ENCODE measurements at places on chromosomes 11 and 22.

DNA sequence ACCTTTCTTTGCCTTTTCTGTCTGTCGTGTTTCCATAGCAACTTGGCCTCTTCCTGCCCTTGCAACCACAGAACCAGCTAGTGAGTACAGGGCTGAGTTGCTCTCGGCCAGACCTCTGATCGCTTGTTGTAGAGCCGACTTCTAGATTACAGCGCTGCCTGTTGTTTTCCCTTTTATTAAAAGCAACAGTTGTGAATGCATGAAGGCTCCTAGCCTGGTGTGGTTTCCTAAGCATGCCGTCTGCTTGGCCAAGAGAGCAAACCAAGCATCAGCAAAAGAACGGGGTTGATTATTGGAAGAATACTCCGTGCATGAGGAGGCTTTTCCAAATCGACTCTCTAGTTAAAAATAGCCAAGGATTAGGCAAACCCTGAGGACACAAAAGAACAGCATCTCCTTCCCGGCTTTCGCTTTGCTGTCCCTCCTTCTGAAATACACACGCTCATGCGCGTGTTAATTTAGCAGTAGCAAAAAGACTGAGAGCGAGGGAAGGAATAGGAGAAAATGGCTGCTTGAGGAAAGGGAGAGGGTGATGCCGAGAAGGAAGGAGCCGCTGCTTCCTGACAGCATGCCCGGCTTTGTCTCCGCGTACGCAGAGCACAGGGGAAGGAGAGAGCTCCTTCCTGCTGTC, 71.5 kb upstream of the TTC12 start:
- ATAC-seq: no peak

DNA sequence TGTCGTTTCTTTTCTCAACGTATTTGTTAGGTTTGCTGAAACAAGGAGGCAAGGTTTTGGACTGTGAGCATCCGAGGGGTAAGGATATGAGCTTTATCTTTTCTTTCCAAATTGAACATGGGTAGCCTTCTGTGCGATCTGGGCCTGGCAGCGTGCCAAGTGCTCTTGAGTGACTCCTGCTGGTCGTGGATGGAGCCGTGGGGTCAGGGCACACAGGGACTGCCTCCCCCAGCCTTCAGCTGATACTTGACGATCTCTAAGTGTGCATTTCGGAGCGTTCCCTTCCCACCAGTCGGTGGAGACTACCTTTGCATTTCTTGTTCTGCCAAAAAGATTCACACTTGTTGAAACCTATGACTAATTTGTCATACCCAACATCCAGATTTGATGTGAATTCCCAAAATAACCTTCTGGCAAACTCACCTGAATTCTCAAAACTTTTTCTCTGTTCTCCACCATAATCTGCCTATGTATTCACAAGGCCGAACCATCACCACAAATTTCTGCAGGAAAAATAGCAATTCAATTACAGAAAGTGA, 40.1 kb upstream of the CLMP start:
- ATAC-seq: peak; percentile 17

DNA sequence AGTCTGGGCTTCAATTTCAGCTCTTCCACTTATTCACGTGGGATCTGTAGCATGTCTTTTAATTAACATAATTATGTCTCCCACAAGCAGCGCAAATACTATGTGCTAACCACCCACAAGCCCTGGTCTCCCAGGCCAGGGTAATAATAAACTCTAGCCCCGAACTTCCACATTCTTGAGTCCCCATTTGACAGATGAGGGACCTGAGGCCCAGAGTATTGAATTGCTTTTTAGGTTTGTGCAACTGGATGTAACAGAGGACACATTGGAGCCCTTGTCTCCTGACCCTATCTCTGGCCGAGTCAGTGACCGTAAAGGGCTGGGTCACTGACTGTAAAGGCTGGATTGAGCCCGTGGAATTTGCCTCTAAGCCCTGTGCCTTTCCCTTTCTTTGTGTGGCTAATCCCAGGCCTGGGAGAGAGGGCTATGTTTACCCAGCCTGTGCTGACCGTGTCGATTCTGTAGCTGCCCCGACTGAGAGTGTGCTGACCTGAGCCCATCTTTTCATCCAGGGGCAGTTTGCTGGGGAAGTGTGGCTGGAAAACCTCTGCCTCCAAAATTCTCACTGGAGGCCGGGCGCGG, 3.9 kb downstream of the CRYBB2 start:
- ATAC-seq: no peak

DNA sequence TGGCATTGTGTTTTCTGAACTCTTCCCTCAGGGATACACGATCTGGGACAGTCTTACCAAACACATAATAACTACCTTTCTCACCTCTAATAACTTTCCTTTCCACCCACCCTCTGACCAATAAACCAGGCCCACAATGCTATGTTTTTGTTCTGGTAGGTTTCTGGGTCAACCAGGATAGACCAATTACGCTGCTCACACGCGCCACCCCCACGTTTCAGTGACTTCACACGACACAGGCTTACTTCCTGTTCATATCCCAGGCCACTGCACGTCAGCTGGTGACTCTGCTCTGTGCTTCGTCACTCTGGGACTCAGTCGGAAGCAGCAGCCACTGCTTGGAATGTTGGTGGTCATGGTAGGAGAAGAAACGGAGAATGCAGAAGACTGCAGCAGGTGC, 2.5 kb downstream of the KRTAP5-4 start:
- ATAC-seq: no peak

- ATAC-seq: no peak
These were observed 33.4 kb upstream of the LYVE1 start for GRCh38 chr11:10601837-10602236.

DNA sequence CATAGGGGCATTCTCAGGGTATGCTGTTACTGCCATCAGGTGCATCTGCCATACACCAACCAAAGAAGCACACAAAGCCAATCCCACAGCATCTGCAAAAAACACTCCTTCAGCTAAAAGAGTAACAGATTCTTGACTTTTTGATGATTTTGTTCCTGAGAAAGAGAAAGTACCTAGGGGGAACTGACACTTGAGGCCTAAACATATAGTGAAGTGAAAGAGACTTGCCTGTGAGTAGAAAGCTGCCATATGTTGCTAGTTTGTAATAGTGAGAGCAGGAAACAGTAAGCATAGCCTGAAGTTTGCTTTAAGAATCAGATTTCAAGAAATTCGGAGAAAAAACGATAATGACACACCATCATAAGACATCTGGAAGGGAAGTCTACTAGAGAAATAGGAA, 97.9 kb upstream of the CTSC start:
- no peak for ATAC-seq

DNA sequence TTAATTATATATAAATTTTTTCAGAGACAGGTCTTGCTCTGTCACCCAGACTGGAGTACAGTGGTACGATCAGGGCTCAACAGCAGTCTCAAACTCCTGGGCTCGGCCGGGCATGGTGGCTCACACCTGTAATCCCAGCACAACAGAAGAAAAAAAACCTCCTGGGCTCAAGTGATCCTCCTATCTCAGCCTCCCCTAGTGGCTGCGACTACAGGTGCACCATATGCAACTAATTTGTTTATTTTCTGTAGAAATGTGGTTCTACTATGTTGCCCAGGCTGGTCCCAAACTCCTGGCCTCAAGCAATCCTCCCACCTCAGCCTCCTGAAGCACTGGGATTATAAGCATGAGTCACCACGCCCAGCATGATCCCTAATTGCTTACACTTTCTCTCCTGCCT, 56.1 kb upstream of the SLC35C1 start:
- no peak for ATAC-seq

DNA sequence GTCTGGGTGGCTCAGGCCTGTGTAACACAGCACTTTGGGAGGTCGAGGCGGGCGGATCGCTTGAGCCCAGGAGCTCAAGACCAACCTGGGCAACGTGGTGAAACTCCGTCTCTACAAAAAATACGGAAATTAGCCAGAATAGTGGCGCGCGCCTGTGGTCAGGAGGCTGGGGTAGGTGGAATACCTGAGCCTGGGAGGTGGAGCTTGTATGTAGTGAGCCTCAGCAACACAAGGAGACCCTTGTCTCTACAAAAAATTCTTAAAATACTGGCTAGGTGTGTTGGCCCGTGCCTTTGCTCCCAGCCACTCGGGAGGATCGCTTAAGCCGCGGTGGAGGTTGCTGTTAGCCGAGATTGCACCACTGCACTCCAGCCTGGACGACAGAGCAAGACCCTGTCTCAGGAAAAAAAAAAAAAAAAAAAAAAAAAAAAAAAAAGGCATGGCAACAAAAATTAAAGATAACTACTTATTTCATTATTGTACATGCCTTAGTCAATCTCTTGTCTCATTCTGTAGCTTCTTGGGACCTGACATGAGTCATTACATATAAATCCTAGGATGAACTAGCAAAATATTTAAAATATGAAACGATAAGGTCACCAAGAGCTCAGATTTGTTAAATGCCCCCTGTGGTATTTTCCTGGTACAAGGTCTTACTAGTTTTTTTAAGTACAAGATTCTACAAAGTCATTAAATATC, 1.1 kb downstream of the TAF1D start:
- peak; percentile 5 for ATAC-seq

GRCh38 chr22:25845985-25846745, 104.2 kb downstream of the MYO18B start:
- ATAC-seq: no peak

GRCh38 chr11:13110145-13110544, 101.0 kb downstream of the RASSF10 start:
- no peak for ATAC-seq

GRCh38 chr11:60064111-60064510, 7.6 kb downstream of the MS4A3 start:
- ATAC-seq: no peak

GRCh38 chr11:91536366-91536765, 688.3 kb upstream of the FAT3 start:
- ATAC-seq: no peak

GRCh38 chr11:46918083-46918787, at the start of gene LRP4:
TSS of gene LRP4 (minus strand) at chr11:46918550. CDS start at chr11:46918379, 171 bp downstream.
- ATAC-seq: peak; percentile 30

- peak; percentile 13 for ATAC-seq
These were observed 430.4 kb downstream of the TBC1D22A start for GRCh38 chr22:47192651-47193437.

- ATAC-seq: no peak
These were observed 26.9 kb downstream of the RASD2 start for GRCh38 chr22:35567351-35568141.

DNA sequence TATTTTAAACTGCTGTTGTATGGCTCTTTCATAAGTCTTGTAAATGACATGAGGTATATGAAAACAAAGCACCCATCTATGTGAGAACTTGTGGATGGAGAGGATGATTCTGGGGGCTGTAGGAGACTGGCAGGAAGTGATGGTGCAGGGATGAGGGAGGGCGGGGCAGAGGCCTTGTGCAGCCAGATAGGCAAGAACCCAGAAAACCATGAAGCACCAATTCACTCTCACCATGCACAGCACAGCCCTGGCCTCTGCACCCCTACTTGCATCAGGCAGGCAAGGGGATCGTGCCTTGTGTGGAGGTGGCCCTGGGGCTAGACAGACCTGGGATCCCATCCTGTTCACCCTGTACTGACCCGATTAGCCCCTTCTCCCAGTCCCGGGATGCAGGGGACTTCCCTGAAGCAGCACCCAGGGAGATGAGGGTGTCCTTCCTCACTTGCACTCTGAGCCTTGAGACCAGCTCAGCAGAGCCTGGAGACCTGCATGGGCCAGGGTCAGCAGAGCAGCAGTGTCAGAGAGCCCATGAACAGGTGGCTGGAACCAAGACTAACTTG, 85.5 kb downstream of the MORC2 start:
- no peak for ATAC-seq

GRCh38 chr11:112822478-112823274, 138.5 kb upstream of the NCAM1 start:
- ATAC-seq: peak; percentile 61

DNA sequence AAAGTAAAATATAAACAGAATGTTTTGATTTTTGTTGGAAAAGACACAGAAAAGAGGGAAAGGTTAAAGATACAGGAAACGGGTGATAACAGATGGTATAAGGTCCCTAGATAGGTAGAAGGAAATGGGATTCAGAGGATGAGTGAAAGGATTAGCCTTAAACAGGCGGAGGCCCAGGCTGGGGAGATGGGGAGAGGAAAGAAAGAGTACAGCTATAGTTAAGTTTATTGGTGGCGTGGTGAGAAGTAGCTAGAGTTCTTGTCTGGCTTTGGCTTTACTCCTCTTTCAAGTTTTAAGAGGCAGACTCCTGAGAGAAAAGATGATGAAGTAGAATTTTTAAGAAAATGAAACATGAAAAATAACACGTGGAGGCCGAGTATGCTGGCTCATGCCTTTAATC, 13.7 kb downstream of the ZBTB44 start:
- no peak for ATAC-seq

DNA sequence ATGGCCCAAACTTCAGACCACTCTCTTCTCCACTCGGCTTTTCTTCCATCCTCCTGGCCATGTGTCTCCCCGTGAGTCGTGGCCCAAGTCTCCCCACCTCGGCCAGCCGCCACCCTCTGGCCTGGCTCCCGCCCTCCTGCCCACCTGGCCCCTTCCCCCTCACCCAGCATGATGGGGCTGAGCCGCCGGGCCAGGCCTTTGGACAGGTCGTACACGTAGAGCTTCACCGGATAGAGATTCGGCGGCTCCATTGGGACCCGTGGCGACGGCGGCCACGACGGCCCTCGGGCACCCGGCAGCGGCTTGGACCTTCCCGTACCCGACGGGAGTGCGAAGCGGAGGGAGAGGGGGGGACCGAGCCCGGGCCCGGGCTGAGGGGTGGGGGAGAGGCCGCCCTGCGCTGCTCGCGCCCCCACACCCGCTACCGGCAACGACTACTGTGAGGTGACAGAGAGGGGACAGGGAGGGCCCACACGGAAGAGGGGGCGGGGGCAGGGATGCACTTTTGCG, at the start of gene DESI1:
TSS of gene DESI1 (minus strand) at position 455 of the 510 bp plus-strand sequence. CDS start at position 251, 204 bp downstream.
- ATAC-seq: peak; percentile 56

DNA sequence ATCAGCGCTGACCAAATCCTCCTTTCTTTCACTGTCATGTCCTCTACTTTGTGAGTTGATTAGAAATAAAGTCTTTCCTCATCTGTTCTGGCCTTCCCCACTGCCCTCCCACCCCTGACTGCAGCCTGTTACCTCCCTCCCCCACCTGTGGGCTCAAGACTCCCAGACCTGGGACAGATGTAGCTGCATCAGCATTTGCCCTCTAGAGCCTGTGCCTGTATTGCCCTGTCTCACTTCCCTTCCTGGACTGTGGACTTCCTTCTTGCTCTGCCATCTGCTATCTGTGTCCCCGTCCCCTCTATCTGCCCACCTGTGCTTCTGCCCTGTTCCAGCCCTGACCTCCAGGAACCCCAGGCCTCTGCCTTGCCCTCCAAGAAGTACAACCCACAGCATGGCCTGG, 122.5 kb downstream of the GALNT18 start:
- ATAC-seq: no peak

DNA sequence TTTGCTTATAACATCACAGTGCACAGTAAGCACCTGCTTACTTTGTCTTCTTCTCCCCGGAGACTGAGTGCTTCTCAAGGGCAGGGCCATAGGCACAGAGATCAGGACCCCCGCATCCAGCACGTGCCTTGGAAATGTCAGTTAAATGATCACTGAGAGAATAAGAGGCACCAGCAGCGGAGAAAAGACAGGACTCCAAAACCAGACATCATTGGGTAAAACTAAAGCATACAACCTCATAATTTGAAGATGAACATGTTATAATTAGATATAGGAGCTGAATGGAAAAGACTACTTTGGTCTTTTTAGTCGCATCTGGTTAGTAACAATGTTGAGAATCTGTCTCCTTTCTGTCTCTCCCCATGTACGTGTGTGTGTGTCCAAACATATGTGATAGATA, 1279.9 kb downstream of the LRRC4C start:
- ATAC-seq: no peak

- peak; percentile 35 for ATAC-seq
These were observed 98.6 kb upstream of the CD44 start for GRCh38 chr11:35040221-35040942.

- ATAC-seq: peak; percentile 84
These were observed 11.7 kb upstream of the GLYATL1 start for GRCh38 chr11:58927393-58928106.

GRCh38 chr11:65865550-65866172, 5.4 kb downstream of the MUS81 start:
- no peak for ATAC-seq

GRCh38 chr11:95655536-95655935, 134.0 kb downstream of the FAM76B start:
- no peak for ATAC-seq
